Inflammatory macrophage (primary cell): ENCODE measurements at places on chromosomes 6 and 20.

GRCh38 chr6:139871803-139872510, 497.5 kb upstream of the CITED2 start:
- DNase-seq = no peak

GRCh38 chr20:23061734-23062561, 12.5 kb upstream of the THBD start:
- DNase-seq = peak; percentile 52

- no peak for DNase-seq
Observed at GRCh38 chr20:38585404-38586180, 4.6 kb downstream of the ADIG start.

GRCh38 chr6:157823528-157824370, 703 bp downstream of the SNX9 start:
- peak; percentile 44 for DNase-seq

- DNase-seq = peak; percentile 97
Observed at GRCh38 chr20:32112841-32113240, 3.3 kb downstream of the TM9SF4 start.

- DNase-seq = no peak
Observed at GRCh38 chr6:35496036-35496840, 641 bp downstream of the TEAD3 start.

DNA sequence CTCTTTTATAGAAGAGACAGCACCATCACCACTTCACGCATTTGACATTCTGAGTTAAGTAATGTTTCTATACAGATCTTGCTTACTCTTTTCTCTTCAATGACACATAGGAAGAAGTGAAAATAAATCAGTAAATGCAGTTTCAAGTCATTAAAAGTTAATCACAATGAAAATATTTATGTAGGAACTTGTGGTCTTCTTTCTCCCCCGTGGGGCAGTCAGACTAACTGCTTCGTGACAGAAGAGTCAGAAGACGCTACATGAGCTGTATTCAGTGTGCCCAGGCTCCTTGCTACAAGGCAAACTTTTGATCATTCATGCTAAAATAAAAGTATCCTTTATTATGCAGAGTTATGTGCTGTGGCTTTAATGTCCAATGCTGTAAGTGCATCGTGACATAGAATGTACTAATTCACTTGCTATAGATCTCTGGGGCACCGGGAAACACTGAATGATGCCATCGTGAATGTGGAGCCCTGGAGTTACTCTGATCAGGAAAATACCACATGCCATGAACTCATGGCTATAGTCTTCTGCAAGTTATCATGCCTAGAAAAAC, 117.8 kb upstream of the TRAF3IP2 start:
- DNase-seq = no peak
